ENCODE measurements at places on chromosomes 1 and 21. TPM values are rescaled to one million over a fixed set of nuclear protein-coding genes. Genes with fewer than 3 reads are reported as not detected.

DNA sequence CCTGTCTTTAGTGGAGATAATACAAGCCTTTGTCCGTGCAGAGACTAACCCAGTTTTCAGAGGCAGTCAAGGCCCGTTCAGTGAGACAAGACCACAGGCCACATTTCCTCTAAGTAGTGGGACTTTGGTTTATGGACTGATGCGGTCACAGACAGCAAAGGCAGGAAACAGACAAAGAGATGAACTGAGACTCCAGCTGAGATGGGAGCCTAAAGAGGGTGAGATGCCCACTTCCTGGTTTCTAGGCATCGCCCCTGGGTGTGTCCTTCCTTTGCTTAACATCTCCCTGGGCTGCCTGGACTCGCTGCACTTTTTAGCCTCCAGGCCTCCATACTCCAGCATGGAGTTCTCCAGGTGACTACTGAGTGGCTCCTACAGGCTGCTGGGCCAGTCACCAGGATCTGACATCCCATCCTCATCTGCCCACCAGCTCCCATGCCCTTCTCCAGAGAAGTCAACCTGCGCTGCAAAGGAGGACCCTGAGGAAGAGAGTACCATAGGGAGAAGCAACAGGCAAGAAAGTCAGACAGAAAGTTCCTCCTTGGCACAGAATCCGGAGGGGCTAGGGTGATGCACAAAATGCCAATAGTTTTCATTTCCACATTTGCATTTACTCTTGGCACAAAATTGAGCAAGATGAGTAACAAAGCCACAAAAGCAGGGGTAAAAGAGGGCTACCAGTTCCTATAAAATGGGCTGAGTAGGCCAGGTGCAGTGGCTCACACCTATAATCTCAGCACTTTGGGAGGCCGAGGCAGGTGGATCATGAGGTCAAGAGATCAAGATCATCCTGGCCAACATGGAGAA, 15.1 kb downstream of the THEMIS2 start:
- peak; percentile 58 for DNase-seq

- DNase-seq, result no peak
Observed at GRCh38 chr1:940107-941014, 16.6 kb downstream of the SAMD11 start.

DNA sequence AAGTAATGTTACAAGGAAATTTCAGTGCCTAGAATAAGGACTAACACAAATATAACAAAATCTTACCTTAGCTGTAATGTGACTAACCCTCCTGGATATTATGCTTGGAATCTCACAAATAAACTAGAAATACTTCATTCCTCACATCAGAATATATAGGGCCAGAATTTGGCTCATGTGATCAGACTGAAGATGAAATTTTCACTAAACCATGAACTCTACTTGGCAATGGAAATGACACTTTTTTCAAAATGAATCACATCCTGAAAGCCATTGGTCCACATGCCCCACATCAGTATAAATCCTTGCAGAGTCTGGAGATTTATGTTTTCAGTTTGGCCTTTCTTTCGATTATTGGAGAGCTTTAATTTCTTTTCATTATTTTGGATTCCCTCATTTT, 227.8 kb downstream of the NRIP1 start:
- no peak for DNase-seq

- no peak for DNase-seq
Observed at GRCh38 chr1:222813866-222814535, 838 bp upstream of the DISP1 start.

Gene FCGR3B
- total RNA-seq, result not detected

GRCh38 chr1:74528123-74528522, 15.7 kb upstream of the LRRC53 start:
- DNase-seq, result no peak

DNA sequence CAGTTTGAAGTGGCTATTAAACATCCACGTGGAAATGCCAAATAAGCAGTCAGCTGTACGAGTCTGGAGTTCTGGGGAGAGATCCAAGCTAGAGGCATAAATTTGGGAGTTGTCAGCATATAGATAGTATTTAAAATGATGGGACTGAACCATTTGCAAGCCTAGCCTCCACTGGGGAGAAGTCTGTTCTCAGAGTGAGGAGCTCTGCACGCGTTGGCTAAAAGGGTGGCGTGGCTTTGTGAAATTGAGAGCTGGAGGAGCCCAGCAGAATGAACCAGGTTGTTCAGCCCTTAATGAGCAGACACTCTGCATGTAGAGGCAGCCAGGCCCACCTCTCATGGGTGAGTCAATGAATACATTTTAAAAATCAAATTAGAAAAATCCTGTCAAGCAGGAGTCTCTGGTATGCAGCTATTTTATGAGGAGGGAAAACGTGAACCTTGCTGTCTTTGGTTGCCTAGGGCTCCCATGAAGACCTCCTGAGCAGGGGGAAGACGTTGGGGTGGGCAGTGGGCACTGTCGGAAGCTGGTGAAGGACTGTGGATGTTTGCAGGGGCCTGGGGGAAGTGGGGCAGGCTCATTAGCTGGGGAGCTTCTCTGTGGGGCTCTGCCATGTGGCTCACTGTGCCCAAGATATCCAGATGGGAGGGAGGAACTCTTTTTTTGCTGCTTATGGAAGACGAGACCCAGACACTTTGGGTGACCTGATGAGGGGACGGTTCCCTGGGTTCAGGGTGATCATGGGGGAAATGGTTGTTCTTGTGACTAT, 18.8 kb downstream of the TMCC2 start:
- DNase-seq, result no peak

GRCh38 chr21:40706806-40707655, 139.9 kb downstream of the DSCAM start:
- DNase-seq, result no peak

- peak; percentile 92 for DNase-seq
Observed at GRCh38 chr1:204453141-204453772, 41.3 kb downstream of the PIK3C2B start.

Gene RAP1GAP
- 0.41 TPM for total RNA-seq

GRCh38 chr1:84122780-84123382, 21.2 kb upstream of the PRKACB start:
- DNase-seq, result peak; percentile 79

Gene SLC1A7
- total RNA-seq, result not detected

GRCh38 chr1:160309185-160309557, 24.2 kb upstream of the PEX19 start:
- no peak for DNase-seq

DNA sequence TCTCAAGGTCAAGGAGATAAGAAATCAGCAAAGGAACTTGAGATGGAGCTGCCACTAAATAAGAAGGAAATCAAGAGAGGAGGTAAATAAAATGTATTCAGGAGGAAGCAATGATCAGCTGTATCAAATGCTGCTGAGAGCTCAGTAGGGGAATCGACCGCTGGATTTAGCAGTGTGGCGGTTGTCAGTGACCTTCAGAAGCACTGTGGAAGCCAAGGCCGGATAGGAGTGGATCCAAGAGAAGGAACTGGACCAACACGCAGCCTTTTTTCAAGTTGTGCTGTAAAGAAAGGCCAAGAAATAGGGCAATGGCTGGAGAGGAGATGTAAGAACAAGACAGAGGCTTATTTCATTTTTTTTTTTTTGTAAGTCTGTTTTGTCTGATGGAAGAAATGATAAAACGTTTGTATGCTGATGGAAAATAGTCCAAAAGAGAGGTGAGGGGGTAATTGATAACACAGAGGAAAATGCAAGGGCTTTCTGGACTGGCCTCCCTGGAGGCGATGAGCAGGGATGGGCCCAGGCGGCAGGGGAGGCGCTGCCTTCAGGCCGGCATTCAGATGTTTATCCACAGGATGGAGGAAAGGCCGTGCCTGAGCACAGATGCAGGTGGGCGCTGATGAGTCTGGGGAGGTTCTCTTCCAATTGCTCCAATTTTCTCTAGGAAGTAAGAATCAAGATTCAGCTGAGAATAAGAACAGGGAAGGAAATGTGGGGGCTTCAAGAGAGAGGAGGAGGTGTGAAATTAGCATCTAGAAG, 17.5 kb upstream of the FAM43B start:
- no peak for DNase-seq

DNA sequence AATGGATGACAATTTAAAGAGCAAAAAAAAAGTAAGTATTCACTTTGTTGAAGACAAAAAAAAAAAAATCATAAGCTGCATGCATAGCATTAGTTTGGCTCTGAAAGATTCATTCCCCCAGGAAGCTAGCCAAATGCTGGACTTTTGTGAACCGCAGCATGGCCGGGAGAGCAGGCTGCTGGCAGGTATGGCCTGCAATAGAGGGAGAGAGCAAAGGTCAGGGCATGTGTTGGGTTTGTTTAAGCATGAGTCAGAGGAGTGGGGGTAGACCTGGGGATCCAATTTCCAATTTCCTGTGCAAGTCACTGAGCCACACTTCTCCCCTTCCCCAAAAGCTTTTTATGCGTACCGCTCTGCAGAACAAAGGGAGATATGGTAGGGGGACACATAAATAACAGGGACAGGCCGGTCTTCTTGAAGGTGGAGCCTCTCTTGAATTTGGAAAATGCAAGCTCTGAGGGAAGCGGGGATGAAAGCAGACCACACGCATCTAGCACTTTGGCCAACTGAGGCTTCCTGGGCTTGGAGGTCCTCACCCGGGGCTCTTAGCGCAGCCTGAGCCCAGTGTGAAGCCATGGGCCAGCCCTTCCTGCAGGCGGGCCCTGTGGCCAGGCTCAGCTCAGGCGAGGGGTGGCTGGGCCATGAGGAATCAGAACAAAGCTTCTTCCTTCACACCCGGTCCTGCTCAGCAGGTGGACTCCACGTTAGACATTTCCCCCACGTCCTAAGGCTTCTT, 171.1 kb downstream of the TOMM20 start:
- no peak for DNase-seq

GRCh38 chr21:28237661-28238060, 755.0 kb downstream of the LTN1 start:
- no peak for DNase-seq

DNA sequence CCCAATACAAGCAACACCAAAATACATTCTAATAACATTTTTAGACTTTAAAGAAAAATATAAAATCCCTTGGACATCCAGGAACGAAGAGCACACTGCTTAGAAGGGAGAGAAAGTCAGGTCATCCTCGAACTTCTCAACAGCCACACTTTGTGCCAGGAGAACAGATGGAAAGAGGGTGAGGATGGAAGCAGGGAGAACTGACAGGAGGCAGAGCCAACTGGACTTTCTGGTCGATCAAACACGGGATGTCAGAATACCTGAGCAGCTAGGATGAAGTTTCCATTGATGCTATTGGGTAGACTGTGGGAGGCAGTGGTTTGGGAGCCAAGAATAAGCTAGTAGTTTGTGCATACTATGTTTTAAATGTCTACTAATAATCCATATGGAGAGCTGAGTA, 111.4 kb downstream of the TOMM20 start:
- no peak for DNase-seq

Gene GPR37L1
- total RNA-seq, result not detected

DNA sequence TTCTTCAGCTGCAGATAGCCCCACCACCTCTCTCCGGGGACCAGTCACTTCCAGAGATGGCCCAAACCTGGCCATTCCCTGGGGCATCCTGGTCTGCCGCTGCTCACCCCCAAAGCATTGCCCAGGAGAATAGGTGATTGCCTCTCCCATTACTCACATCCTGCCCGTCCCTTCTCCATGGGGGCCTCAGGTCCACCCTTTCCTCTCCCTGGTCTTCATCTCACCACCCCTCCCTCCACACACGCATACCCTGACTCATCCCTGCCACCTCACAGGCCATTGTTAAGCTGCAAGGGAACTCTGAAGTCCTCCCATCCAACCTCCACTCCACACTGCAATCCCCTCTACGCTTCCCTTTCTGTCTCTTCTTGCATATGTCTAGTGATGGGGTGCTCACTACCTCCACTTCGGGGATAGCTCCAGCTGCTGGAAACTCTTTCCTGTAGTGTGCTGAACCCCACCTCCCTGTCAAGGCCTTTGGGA, at the start of gene PLEKHG5:
Gene PLEKHG5 (minus strand): TSS at position 188 of the 483 bp plus-strand sequence. CDS start 14,096 bp downstream, outside the sequence.
- DNase-seq, result peak; percentile 52

GRCh38 chr1:160623227-160623633, 23.6 kb downstream of the SLAMF1 start:
- DNase-seq, result peak; percentile 68

GRCh38 chr1:112406771-112407170, 10.8 kb downstream of the CTTNBP2NL start:
- DNase-seq, result no peak

Data from activated naive CD4-positive, alpha-beta T cell treated with anti-CD3 and anti-CD28 coated beads for 36 hours (primary cell).